ENCODE measurements at places on chromosomes 1 and 21.

GRCh38 chr21:25408666-25409065 lies 198.6 kb downstream of the MRPL39 start:
- no peak for DNase-seq

DNA sequence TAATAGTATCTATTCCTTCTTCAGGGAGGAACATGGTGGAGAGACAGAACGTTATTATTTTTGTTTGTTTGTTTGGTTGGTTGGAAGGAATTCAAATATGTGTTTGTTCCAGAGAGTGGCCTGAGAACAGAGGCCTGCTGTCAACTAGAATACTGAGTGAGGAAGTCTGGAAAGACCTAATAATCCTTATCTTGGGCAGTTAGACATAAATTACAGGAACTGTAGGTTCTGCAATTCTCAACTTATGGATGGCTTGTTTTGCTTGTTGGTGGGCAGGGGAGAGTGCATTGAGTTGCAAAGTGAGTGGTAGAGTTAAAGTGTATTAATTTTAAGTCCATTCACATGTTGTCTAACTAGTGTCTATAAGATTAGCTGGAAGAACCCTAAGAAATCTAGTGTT lies 197.6 kb downstream of the BACH1 start:
- no peak for DNase-seq

DNA sequence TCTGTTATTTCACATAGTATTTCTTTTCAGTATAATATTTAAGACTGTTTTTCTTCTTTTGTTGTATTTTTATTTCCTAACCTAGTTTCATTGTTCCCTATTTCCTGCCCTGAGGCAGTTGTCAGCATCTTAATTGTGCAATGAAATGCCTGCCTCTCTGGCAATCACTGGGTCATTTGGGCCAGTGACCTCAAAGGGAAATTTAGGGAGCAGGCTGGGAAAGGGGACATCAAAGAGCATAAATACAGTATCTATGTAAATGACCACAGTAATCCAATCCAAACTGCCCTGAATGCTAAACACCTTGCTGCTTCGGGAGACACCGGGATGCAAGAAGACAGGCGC lies 147.8 kb downstream of the TLR5 start:
- no peak for DNase-seq

DNA sequence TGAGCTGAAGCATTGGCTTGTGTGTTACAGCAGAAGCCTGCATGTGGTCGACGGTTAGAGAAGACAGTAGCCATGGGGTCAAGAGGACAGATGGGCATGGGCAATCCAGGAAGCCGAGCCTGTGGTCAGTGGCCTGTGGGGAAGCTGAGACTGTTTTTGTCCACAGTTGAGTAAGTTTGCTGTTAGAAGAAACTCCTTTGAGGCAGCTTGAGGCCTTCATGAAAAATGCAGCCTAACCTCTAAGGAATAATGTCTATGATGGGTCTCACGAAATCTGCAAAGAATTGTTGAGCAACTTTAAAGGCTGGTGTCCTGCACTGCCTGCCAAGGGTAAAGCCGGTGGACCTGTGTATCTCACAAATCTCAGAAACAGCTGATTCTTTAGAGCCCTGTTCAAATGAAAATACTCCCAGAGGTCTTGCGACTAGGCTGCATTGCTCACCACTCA lies 322.4 kb downstream of the SETD4 start:
- DNase-seq: no peak

GRCh38 chr1:223486366-223486765 lies 93.2 kb downstream of the CCDC185 start:
- peak; percentile 37 for DNase-seq

DNA sequence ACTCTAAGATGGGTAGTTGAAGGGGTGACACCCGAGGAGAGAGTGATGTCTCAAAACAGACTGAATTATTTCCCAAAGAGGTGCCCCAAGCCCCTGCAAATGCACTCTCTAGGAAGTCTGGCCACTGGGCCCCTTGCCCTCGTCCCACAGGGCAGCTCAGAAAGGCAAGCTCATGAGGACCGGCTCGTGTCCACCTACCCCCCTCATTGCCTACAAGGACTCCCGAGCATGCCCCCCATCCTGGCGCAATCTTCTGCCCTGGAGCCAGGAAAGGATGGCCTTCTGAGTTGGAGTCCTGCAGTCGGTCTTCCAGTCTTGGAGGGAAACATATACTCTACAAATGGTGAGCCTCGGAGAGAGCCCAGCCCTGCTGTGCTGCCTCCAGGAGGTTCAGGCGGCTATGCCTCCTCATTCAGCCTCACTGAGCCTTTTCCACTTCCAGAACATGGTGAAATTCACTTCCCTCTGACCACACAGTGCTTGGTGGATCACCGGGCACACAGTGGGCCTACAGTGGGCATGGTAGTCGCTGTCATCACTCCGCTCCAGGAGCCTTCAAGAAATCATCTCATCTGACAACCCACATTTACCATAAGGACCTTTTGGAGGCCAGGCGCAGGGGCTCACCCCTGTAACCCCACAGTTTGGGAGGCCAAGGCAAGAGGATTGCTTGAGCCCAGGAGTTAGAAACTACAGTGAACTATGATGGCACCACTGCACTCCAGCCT lies 5.8 kb upstream of the WNT3A start:
- no peak for DNase-seq

DNA sequence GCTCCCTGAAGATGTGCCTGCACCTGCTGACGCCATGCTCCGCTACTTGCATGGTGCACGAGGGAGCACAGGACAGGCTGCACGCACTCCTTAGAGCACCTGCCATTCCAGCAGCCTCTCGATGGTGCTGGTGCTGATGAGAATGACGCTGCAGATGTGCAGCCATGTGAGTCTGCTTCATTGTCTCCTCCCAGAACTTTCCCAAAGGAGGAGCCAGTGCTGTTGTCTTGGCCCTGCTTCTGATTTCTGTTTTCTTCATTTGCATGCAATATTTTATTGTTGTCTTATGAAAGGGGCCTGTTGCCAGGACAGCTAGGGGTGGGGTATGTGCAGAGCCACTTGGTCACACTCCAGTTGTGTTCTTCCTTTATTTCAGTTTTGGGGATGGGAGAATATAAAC lies 70.1 kb downstream of the PCBP3 start:
- no peak for DNase-seq

- no peak for DNase-seq
Observed at GRCh38 chr1:66274634-66275033, 259.3 kb upstream of the SGIP1 start.

- DNase-seq: no peak
Observed at GRCh38 chr1:169590932-169591331, 4.7 kb upstream of the F5 start.

- DNase-seq: no peak
Observed at GRCh38 chr1:231170875-231171274, 9.0 kb downstream of the TRIM67 start.

GRCh38 chr1:229230893-229231753 lies 39.8 kb upstream of the RAB4A start:
- DNase-seq: no peak

GRCh38 chr1:206696812-206697585 lies 12.3 kb downstream of the MAPKAPK2 start:
- no peak for DNase-seq

DNA sequence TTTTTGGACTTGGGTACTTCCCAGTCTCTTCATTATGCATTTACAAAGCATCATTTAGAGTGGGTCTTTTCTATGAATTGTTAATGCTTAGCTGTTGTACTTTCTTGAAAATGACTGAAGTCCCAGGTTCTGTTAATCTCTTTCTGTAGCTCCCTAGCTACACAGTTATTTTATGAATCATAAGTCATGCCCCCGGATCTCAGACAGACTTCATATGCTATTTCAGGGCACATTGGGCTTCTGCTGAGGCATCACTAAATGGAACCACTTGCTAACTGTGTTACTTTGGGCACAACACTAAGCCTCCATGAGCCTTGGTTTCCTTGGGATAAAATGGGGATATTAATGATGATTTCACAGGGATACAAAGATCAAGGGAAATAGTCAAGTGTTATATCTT lies 55.5 kb upstream of the RBM15 start:
- DNase-seq: no peak

DNA sequence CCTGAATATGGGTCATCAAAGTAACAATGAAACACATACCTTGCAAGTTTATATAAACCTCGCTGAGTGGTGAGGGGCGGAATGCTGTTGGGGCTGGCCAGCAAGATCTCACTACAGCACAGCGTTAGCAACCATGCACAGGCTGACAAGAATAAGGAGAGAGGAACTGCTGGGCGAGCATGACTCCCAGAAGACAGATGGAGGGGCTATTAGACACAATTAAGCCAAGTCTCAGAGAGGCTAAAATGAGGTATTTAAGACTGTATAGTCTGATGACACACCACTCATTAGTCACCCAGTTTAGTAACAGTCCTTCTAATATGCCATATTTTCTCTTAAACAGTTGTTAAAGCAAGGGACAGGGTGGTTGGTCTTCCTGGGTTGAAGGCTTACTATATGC lies 340.2 kb upstream of the NR5A2 start:
- no peak for DNase-seq

DNA sequence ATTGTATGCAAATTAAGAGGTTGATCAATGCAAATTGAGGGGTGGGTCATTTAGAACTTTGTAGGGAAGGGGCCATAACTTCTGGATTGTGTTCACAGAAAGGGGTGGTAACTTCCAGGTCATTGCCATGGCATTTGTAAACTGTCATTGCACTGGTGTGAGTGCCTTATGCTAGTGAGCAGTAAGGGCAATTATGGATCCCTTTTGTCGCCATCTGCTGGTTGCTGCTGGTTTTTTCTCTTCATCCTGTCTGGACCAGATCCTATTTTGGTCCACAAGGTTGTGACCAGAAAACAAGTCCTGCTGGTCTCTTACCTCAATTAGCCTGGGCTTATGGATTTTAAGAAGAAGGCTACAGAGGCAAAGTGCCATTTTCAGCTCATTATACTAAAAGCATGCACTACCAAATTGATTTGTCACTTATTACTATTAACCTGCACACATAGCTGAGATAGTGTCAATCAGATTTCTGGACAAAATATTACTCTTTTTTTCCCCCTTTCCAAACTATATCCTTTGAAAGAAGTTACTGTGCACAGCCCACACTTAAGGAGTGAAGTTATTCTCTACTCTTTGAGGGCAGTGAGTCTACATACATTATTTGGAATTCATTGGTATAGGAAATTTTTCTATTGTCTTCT lies 196.2 kb downstream of the ZC3H11B start:
- DNase-seq: peak; percentile 44

GRCh38 chr1:98702976-98703375 lies 41.5 kb downstream of the SNX7 start:
- DNase-seq: no peak

All from SK-N-SH (cell line).